ENCODE measurements at places on chromosomes 3 and 15. TPM values are rescaled to one million over a fixed set of nuclear protein-coding genes. Genes with fewer than 3 reads are reported as not detected.

- no peak for DNase-seq
These were observed 279.8 kb downstream of the ROBO2 start for GRCh38 chr3:77319711-77320110.

C3orf62 gene
- 9.1 TPM for total RNA-seq

DNA sequence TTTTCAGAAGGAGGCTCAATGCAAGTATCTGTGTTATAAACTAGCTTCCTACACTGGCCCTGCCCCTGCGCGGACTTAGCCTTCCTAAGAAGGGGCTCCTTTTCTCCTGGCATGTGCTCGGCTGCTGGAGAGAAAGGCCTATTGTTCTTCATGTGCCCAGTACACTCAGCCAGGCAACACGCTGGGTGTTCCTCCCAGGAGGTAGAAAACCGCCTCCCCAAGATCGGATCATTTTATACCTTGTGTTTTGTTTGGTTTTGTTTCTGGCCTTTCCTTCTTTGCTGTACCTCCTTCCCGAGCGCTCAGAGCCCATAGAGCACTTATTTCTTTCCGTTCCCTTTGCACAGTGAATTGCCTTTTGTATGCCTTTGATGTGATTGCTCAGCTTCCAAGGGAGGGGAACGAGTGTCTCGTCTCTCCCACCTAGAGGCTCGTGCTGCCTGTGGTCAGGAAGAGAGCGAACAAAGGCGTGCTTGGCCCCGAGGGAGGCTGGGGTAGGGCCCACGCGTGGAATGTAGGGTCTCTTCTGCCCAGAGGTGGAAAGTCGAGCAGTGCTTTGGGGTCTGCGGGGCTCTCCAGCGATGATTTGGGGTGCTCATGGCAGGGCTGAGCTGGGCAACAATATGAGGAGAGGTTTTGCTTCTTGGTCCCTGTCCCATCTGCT is 30.0 kb downstream of the CCNL1 start:
- DNase-seq: peak; percentile 30

GRCh38 chr15:84402856-84403608 is 167.5 kb downstream of the GOLGA6L4 start:
- DNase-seq: no peak

GRCh38 chr15:44738340-44738984 is 2.1 kb downstream of the TRIM69 start:
- DNase-seq: no peak
